ENCODE measurements at places on chromosomes 2 and 18.

GRCh38 chr2:201174687-201175086 lies 8.3 kb upstream of the CASP10 start:
- DNase-seq, result no peak

DNA sequence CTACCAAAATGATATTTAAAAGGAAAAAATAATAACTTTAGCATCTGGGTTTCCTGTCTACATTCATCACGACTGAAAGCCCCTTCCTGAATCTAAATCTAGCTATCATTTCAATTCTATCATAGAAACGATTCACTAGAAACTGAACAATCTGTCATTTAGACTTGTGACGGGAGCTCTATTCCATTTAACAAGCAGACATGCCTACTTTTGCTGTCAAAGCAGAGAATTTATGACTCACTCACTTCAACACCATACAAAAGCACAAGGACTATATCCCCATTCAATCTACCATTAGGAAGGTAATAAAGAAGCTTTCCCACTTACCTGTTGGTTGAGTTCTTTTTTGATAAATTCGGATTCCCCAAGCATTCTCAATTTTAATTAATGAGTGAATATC lies 1072.3 kb downstream of the LRP1B start:
- DNase-seq, result no peak

DNA sequence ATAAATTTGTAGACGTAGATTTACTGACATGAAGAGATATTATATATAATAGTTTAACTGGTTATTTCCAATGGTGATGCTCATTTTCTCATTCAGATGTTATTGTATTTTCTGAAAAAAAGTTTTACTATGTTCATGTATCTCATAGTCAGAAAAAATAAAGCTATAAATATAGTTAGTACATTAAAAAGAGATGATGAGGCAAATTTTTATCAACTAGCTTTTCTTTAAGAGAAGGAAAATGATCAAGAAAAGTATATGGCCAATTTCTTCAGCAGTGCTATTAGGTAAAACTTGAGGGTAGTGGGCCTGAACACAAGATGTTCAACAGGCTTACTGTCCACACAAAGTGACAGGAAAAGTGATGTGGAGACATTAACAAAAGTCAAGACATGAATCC lies 11.7 kb downstream of the TTC21B start:
- no peak for DNase-seq

DNA sequence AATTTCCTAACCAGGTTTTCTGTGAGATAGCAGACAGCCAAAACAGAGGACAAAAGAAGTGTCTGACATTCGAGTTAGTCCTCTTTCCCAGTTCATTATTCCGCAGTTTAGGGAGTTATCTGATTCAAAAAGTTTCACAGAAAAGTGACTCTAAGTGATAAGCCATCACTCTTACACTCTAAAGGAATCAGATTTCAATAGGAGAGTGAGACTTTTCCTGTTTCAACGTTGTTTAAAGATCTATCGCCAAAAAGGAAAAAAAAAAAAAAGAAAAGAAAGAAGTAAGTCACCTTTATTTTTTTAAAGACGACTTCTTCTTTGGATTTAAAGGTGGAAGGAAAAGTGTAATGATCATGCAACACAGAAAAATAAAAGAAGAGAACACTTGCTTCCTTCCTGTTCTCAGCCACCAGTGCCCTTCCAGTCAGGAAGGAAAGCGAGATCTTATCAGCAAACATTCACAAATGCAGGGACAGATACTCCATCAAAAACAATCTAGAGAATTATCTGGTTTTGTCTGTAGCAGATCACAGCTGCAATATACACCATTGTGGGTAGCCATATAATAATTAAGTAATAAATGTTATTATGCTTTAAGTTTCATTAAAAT lies 49.8 kb downstream of the TFPI start:
- no peak for DNase-seq

GRCh38 chr2:234650911-234651310 lies 154.0 kb upstream of the ARL4C start:
- DNase-seq, result no peak

GRCh38 chr18:48735080-48735676 lies 196.3 kb downstream of the CTIF start:
- no peak for DNase-seq

DNA sequence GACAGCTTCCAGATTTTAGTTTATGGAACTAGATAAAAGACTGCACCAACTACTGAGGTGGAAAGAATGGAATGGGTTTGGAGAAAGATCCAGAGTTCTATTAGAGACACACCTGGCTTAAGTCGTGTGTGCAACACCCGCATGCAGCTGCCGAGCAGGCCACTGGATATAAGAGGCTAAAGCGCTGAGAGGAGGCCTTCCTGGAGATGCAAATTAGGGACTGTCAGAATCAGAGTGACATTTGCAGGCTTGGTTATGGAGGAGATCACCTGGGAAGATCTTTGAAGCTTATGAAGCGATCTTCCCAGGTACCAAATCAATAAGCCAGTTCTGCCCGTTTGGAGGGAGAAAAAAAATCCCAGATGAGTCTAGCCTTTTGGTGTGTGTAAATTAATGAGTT lies 30.4 kb upstream of the KLHL29 start:
- no peak for DNase-seq

- DNase-seq, result no peak
Measured at GRCh38 chr2:9091811-9092210, 88.3 kb upstream of the MBOAT2 start.

- DNase-seq, result no peak
Measured at GRCh38 chr2:201621293-201621999, 21.9 kb downstream of the TMEM237 start.

DNA sequence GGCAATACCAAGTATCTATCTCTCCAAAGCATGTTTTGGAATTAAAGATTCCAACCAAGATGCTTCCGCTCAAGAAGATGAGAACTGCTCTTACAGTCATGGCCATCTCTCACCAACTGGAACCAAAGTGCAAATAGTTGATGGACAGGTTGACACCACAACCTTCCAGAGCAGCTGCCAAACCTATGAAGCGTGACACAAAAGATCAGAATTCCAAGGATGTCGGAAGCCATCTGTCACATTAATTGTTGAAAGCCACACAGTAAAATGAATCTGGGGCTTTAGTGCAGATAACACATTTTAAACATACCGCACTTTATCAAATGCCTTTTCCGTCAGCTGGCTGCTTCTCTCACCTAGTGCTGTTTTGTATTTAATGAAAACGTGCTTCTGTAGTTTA lies 195.7 kb downstream of the CDH20 start:
- no peak for DNase-seq

DNA sequence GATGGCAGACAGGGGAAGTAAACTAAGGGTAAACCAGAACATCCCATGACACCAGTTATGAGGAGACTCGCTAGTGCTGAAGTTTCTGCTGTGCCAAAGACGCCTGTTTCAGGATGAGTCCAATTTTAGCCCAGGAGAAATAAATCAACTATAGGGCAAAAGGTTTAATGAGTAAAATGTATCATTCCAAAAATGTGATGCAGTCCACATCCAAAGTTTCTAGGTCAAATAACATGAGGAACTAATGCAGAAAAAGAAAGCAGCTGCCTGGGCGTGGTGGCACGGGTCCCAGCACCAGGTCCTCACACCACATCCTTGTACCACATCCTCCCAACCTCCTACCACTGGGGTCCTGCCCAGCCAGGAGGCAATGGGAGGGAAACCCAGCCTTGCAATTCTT lies 126.9 kb upstream of the CTAGE1 start:
- no peak for DNase-seq

- DNase-seq, result no peak
Measured at GRCh38 chr2:205370726-205371125, 311.6 kb upstream of the NRP2 start.

DNA sequence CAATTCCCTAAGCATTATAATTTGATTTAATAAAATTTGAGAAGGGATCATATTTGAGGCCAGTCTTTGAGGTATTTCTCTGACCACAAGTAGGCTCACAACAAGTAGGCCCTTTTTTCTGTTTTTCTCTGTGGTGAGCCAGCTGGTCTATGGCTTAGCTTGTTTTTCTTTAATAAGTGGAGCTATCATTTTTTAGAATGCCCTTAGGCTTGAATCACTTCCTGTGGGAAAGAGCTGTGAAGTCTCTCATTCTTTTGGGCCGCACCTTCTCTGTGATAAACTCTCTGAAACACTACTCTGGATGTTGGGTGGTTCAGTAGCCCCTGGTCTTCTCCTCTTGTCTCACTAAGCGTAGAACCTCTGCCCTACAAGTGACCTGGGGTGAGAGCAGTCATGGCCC lies 235.9 kb downstream of the SUCLG1 start:
- DNase-seq, result no peak

DNA sequence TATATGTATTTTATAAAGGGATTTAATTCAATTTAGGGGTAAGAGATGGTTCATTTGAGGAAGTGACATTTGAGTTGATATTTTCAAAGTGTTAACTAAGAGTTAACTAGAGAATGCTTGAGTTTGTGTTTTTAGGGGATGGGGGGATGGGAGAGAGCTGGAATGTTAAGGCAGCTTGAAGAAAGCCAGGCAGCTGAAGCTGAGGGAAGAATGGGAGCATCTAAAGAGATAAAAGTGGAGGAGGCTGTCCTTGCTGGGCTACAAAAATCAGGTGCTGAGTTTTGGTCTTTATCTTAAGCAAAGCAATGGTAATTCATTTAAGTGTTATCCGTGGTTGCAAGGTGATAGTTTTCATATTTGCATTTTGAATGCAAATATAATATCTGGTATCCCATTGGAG lies 9.2 kb downstream of the CHST9 start:
- no peak for DNase-seq

- no peak for DNase-seq
Measured at GRCh38 chr2:99900556-99900955, 241.8 kb downstream of the AFF3 start.

GRCh38 chr2:115161771-115162493 lies 719.5 kb downstream of the DPP10 start:
- no peak for DNase-seq

DNA sequence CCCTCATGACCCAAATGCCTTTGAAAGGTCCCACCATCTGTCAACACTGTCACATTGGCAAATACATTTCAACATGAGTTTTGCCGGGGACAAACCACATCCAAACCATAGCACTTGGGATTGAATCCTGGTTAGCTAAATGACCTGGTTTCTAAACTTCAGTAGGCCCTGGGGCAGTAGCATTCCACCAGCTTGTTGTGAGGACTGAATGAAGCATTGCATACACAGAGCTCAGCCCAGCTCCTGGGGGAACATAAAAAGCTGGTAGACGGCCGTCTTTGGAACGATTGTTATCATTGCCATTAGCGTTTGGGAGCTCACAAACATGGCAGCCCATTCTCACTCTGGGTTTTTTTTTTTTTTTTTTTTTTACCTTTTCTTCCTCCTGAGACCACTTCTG lies 57.5 kb upstream of the CXCR4 start:
- no peak for DNase-seq

DNA sequence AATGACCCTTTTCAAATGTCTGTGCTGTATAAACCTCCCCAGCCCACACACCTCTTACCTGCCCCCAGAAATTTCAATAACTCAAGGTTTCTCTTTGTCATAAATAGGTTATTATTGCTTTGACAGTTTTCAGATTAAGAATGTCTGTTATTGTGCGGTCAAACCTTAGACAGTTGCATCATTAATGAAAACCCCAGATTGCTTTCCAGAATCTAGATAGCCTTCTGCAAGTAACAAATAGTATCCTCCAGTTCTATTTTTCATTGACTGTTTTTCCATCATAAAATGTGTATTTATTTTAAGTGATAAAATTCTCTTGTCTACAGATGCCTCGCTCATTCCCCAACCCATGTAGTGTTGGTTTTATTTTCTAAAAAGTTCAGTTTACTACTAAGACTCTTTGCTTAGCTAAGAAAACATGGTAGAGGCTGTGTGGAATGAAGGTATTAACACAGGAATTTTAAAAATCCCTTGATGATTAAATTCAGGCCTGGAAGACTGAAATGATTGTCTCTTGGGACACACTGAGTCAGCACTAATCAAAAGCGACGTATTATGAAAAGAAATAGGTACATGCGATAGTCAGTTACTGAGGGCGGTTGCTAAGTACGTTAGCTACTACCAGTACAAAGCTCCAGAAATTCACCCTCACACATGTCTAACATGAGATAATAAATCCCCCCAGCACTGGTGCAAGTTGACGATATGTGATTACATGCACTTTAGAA lies 38.4 kb upstream of the ITGAV start:
- no peak for DNase-seq

All from GM19239 (cell line).